Suprapubic skin (tissue), 4 donors: ENCODE measurements at places on chromosomes 1 and 21.

DNA sequence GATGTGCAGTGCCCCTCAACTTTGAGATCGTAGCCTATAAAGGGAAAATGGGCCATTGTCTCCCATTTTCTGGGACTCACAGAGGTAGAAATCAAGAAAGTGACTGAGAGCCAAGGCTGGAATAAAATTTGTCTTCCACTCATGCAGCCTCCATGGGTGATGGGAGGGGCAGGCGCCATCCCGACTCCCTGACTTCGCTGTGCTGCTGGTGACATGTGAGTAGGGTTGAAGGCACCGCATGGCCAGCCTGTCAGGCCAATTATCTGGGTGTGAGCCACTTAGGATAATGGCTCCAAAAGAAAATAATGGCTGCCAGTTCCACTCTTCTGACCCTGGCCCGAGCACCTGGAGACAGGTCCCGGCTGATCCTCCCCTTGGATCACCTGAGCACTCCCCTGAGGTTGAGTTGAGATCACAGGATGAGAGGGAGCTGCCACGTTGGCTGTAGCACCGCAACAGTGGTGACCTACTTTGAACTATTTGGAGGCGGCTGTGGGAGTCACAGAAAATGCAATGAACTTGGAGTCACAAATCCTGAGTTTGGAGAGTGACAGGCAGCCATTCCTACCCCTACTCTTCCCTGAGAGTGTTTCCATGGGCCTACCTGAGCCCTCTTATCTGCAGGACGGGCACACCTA is 26.3 kb downstream of the CAPN9 start:
- DNase-seq = no peak

GRCh38 chr21:16578912-16579311 is 849.1 kb downstream of the USP25 start:
- no peak for DNase-seq

DNA sequence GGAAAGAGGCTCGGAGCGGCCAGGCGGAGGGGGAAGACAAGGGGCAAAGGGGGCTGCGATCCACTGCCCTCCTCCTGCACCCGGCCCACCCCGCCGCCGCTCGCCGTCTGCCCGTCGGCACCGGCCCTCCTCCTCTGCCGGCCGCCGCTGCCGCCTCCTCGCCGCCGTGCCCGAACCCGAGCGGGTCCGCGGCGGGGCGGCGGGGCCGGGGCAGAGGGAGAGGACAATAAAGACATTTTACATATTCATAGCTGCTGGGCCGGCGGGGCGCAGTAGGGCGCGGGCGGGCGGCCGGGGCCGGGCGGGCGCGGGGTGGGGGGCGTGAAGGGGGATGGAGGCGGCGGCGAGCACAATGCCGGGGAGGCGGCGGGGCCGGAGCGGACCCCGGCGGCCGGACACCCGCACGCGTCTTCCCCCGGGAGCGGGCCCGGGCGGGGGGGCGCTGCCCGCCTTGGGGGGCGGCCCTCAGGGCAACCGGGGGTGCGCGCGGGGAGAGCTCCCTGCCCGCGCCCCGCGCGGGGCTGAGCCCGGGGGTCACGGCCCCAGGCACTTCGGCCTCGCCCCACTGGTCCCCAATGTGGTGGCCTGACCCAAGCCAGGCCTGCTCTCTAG is 546 bp downstream of the POU2F1 start:
- no peak for DNase-seq

DNA sequence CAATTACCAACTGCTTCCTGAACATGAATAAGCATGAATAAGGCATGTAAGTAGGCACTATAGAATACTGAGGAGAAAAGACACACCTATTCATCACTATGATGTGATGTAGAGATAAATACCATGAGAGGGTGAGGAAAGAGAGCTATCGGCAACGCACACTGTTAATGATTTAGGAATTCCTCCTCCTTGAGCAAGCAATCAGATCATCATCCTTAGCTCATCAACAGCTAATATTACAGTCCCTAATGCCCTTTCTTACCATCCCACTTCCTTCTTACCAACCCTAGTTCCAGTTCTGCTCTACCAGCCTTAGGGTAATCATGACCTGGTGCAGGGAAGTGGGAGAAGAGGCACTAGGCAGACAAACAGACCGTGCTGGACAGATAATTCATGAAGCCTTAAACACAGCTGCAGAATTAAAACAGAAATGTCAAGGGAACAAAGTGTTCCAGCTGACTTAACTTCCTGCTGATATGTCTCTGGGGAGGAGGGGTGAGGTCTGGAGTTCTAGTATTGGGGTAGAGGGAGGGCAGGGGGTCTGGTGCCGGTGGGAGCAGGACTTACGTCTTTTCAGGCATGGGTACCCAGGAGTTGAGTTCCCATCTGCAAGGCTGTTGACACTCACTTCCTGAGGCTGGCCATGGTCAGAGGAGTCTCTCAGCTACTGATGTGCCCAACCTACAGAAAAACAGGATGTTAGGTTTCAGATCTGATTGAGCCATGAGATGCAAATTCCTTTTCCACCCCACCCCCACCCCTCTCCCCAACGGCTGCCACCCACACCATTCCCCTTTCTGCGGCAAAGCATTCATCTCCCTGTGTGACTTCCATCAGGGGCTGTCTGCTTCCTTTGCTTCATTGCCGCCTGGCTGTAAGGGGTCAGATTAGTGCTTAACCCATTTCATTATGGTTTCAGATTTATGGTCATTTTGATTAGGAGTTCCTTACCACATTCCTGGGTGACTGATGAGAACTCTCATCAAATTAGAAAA is 12.6 kb upstream of the RCSD1 start:
- DNase-seq = no peak

DNA sequence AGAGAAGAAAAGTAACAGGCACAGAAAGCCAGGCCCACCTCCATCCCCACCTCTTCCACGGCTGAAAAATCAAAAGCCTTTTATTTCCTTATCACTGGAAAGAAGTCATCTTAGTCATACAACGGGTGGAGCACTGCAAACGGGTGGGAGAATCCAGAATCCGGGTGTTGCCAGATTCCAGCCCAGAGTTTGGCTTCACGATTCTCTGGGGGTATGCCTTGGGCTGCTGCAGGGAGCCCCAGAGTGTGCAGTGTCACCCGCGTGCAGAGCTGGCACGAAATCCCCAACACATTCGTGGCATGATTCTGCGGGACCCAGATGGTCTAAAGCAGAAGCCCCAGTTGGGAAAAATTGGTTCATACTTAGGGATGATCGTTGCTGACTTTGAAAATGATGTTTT is 2.6 kb upstream of the NPPA start:
- no peak for DNase-seq

DNA sequence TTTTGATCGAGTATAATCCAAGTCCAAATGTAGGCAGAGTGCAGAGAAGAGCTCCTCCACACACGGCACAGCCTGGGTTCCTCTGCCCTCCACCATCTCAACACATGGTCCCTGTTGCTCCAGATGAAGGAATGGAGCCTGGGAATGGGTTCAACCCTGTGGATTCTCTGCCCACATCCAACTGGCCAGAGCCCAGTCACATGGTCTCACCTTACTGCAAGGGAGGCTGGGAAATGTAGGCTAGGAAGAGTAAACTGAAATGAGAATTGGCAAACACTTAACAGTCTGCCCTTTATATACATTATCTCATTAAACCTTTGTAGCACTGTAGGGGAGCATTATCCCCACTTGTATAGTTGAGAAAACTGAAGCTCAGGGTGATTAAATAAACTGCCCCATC is 60.1 kb upstream of the RAB4A start:
- DNase-seq = no peak

DNA sequence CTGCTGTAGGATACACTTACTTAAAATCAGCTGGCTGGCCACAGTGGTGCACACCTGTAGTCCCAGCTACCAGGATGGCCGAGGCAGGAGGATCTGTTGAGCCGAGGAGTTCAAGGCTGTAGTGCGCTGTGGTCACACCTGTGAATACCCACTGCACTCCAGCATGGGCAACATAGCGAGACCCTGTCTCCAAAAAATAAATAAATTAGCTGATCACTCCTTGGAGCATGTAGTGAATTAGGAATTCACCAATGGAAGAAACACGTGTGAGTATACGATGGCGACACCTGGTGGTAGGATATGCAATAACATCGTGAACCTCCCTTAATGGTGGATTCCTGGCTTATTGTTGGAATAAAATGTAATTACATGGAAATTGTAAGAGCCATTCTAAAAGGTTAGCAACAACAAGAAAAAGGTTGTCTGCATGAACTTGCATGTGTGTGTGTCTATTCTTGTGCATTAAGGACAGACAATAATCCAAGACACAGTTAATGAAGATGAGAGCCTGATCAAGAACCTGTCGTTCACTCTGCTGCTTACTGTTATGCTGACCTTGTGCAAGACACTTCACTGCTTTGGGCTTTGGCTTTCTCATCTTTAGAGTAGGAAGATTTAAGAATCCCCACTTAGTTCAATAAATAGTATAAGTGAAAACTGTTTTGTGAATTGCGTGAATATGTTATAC is 38.6 kb upstream of the COX20 start:
- DNase-seq = no peak

DNA sequence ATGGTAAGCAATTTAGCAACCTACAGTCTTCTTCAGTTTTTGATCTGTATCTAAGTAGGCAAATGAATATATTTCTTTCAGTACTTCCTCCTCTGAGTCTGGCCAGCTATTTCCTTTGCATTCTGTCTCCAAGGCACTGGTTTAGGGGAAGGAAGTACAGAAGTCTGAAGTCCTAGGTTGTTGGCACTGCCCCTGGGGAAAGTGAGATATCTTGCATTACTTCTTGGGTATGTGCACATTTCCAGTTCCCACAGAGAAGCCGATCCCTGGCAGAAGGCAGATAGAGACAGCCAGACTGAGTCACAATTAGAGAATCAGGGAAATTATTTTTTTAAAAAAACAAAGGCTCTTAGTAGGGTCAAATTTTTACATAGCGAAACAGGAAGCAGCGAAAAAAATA is 98.8 kb downstream of the RASAL2 start:
- DNase-seq = no peak

DNA sequence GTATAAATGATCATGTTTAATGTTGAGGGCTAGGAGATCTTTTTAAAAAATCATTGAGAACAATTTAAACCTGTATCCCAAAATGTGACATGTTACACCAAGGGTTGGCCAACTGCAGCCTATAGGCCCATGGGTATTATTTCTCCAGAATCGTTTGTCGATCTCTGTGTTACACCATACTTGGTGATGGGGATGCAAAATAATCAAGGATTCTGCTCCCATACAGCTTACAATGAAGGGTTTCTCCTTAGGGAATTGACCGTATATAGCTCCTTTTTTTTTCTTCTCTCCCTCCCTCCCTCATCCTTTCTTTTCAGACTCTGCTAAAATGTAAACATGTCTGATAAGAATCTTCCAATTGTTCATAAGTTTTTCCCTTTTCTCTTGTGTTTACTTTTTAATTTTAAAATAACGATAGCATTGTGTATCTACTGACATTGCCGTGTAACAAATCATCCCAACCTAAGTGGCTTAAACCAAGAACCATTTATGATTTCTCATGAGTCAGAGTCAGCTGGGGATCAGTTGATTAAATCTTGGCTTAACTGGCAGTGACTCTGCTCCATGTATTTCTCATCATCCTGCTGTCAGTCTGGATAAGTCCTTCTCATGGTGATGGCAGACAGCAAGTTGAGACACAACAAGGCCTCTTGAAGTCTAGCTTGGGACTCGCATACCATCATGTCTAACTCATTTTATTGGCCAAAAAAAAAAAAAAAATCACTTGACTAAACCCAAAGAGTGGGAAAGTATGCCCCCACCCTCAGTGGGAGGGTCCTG is 48.0 kb downstream of the MARK1 start:
- DNase-seq = no peak

GRCh38 chr1:212610575-212610967 is 2.0 kb downstream of the ATF3 start:
- no peak for DNase-seq

- peak; percentile 57 for DNase-seq
Observed at GRCh38 chr21:41593760-41594138, 85.8 kb upstream of the TMPRSS2 start.

DNA sequence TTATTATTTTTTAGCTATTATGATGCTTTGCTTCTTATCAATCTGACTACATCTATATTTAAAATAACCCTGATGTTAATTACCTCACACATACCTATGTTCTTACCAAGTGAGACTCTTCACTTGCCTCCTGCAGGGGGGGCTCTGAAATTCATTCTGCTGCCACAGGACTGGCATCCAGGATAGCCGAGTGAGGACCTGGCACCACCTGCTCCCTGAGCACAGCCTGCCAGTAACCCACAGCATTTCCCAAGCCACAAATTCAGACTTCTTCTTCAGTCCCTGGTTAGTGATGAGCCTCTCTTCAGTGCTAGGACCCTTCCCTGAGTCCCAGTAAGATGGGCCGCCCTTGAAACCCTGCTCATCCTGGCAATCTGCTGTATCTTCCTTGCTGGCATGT is 296.5 kb upstream of the PLXNA2 start:
- no peak for DNase-seq

- DNase-seq = no peak
Observed at GRCh38 chr1:3691421-3692204, 39.3 kb downstream of the TP73 start.

- DNase-seq = no peak
Observed at GRCh38 chr1:234433563-234434285, 45.3 kb downstream of the TARBP1 start.

DNA sequence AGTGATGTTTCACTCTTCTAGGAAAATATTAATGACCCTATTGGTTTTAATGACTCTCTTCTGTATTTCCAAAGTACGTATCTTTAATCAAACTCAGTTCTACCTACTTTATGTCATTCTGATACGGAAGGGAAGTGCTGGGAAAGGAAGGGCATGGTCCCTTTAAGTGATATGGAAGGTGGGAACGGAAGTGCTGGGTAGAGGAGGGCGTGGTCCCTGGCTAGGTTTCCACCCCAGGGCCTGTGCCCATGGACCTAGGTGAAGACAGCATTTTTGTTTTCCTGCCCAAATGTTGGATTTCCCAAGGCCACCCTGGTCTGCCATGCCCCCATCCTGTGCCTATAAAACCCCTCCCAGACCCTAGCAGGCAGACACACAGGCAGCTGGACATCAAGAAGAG is 24.0 kb downstream of the RGS4 start:
- DNase-seq = no peak

- no peak for DNase-seq
Observed at GRCh38 chr1:93605026-93605568, 76.5 kb downstream of the BCAR3 start.
